ENCODE measurements at places on chromosomes 3 and 15.

- peak; percentile 94 for DNase-seq
Observed at GRCh38 chr3:173395412-173396181, 1.9 kb upstream of the NLGN1 start.

DNA sequence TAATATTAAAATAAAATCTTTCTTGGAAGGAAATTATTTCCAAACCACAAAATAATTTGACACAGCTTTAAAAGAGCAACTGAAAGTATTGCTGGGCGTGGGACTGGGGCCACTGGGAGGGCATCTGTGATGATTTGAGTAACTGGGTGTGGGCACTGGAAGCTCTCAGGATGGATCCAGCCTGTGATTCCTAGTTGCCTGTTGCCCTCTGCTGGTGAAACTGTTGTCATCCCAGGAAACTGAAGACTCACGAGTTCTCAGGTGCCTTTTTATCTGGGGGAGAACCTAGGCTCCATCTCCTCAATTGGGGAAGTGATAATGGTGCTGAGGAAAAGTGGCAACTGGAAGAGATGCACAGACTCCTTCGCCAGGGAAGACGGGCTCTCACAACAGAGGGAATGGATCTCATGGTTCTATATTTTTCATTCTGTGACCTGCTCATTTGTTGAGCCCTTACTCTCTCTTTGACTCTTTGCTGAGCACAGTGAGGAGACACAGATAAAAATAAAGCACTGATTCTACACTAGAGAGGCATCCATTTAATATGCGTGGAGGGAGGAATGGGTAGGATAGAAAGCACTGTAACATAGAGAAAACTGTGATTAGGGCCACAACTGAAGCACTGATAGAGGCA lies 61.6 kb downstream of the TPRG1 start:
- DNase-seq = peak; percentile 78

DNA sequence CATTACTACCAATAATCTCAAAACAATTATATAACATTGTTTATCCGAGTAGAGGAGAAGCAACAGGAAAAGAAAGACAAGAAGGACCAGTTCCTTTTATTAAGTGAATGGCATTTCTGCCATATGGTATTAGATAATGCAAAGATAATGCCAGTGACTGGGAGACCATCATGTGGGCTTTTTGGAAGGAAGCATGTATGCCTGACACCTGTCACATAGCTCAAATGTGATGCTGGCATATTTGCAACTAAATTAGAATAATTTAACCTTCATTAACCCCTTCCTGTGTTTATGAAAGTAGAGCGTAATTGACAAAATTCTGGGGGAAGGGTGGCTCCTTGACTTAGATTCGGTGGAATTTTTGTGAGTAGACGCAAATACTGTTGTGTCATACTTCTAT lies 733.0 kb downstream of the TUSC7 start:
- DNase-seq = no peak

- DNase-seq = peak; percentile 54
Observed at GRCh38 chr15:97909291-97909891, 51.1 kb upstream of the ARRDC4 start.

- no peak for DNase-seq
Observed at GRCh38 chr15:63923993-63924950, 90.5 kb upstream of the HERC1 start.

- DNase-seq = no peak
Observed at GRCh38 chr15:72774696-72775383, 8.7 kb downstream of the ADPGK start.

- DNase-seq = no peak
Observed at GRCh38 chr3:21533002-21533401, 218.0 kb downstream of the ZNF385D start.

Data from SK-N-DZ (cell line).